ENCODE measurements at places on chromosomes 3 and 15. TPM values are rescaled to one million over a fixed set of nuclear protein-coding genes. Genes with fewer than 3 reads are reported as not detected.

DNA sequence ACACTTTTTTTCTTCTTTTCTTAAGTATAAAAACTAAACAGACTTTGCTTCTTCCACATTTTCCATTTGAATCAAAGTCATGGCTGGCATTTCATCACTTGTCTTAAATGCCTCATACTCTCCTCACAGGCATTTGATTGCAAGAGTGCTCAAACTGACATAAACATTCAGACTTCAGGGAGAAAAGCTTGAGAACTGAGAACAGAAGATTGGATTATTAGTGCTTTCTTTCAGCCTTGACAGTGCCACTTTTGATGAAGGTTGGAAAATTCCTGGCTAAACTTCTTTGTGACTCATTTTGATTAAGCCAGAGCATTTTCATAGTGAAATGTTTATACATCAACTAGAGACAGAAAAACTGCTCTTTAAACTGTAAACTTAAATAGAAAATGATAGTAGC, 544.4 kb downstream of the DIPK2A start:
- no peak for DNase-seq

Gene RASSF1
- total RNA-seq = 26.3 TPM

DNA sequence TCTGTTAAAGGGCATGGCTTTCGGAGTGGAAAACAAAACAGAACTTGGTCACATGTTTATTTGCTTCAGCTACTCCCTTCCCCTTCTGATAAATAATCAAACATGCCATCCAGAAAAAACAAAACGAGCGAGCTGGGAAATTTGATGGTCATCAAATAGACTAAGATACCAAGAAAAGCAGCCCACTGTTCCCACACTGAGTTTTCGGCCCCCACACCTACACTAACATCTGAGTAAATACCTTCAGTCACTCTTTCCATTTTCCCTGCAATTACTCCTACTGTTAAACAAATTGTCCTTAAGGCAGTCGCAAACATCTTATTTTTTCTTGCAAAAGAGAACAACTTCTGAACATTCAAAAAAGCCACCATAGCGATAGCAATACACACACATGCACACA, 454.6 kb downstream of the FOXP1 start:
- no peak for DNase-seq

- no peak for DNase-seq
These were observed 155.7 kb downstream of the SV2B start for GRCh38 chr15:91255670-91256192.

DNA sequence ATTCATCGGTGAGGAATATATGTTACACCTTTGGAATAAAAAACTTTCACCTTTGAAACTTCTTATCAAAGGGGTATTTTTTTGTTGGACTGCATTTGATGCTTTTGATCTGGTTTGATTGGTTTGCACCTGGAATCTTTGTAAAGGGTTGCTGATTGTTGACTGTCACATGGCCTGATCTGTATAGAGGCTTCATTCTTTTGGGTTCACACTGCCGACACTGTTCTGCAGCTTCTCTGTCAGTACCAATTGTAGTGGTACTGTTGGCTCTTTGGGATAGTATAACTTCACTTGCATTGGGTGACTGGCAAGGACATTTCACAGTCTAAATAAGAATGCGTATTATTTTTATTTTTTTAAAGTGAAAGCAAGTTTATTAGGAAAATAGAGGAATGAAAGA, 155.7 kb downstream of the DOCK3 start:
- no peak for DNase-seq

- peak; percentile 6 for DNase-seq
These were observed 87.2 kb downstream of the OPA1 start for GRCh38 chr3:193680220-193680619.

DNA sequence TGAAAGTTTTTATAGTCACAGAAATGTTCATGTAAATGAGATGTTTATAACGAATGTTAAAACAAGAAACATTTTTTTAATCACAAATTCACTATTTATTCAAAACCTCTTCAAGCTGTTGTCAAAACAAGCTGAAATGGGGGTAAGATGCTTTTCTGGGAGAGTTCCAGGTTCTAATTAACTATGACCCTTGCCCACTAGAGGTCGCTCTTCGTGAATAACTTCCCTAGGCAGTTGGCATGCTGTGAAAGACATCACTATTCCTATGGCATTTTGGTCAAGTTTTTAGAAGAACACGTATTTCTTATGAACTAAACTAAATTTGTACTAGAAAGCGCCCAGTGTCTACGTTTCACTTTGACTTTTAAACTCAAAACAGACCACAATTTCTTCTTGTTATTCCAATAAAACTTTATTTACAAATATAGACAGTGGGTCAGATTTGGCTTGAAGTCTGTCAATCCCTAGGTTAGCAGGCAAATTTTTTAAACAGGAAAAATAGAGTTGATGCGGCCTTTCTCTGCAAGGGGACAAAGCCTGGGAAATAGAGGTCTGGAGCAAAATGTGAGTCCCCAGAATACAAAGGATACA, 62.8 kb upstream of the CMTM8 start:
- DNase-seq = peak; percentile 68

Gene LRRC31
- not detected for total RNA-seq

DNA sequence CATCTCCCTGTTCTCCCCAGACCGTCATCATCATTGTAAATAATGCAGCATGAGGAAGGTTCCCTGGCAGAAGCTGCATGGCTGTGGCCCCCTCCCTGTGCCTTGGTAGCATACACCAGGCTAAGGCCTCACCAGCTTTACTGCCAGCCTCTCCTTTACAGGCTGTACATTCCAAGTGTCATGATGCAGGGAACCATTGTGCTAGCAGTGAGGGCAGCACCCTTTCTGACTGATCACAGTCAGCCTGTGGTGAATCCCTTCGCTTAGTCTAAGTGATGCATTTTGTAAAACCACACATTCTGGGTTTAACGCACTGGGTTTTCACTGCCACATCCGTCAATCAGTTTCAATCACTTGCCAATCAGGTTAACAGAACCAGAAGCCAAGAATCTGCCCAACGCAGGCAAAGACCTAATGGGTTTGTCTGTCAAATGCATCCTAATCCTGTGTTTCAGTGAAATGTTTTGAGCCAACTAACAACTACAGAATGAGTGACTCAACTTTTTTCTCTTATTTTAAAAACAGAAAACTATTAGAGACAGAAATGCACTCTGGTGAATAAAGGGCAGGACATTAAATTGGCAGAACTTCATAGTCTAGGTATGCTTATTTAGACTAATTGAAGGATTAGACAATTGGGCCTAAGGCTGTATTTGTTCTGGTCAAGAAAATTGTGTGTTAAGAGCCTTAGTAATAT, 225.9 kb upstream of the DPH6 start:
- DNase-seq = no peak

DNA sequence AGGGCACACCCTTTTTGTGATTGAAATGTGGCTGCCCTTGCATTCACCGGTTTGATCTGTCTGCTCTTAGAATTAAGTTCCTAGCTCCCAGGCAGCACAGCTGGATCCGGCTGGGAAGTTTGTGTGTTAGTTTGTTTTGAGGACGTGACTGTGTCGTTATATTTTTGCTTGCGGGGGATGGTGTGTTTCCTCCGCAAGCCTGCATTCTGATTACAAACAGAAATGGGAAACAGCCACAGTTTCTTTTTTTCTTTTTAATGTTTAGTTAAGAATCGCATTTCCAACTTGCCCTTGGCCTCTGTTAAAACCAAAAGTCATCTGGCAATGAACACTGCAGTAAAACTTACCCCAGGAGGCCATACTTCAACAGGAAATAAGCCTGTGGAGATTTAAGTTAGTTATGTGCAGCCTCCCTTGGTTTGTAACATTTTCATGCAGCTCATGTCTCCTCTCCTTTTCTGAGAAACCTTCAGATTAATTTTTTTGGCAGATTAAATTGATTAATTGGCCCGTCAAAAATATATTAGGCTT, 888 bp downstream of the TMOD3 start:
- peak; percentile 52 for DNase-seq

DNA sequence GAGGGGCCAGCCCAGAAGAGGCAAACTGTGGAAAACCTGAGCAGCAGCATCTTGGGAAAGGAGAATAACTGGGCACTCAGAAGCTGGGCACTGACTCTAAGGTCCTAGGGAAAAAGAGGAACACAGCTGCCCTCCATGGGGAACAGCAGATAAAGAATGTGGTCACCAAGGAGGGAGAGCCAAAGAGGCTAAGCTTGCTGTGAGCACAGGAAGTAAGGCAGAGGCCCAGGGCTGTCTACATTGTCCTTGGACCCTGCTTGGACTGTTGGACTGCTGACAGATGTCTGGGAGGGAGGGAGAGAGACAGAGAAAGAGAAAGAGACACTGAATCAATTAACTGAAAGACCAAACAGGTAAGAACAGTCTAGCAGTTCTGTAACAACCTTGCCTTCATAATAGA, 4.5 kb upstream of the MNS1 start:
- DNase-seq = no peak

GRCh38 chr15:38563723-38564519, 693 bp downstream of the RASGRP1 start:
- DNase-seq = peak; percentile 21

- DNase-seq = no peak
These were observed 33.7 kb upstream of the SPTBN5 start for GRCh38 chr15:41927536-41927935.

DNA sequence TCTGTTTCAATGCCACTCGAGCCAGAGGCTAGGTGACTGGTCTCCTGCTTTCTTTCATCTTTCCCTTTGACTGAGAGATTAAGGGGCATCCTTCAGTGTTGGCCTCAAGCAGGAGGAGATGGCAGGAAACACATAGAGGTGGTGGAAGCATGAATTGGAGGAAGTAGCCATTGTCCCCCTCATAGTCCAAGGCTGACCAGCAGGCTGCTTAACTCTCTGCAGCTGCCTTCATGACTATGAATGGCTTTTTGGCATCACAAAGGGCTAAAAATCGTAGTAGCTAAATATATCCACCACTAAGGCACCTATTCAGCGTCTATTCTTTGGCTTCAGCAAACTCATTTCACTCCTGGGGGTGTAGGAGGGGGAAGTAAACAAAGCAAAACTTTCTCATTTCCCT, 7.0 kb upstream of the FRMD4B start:
- DNase-seq = no peak

DNA sequence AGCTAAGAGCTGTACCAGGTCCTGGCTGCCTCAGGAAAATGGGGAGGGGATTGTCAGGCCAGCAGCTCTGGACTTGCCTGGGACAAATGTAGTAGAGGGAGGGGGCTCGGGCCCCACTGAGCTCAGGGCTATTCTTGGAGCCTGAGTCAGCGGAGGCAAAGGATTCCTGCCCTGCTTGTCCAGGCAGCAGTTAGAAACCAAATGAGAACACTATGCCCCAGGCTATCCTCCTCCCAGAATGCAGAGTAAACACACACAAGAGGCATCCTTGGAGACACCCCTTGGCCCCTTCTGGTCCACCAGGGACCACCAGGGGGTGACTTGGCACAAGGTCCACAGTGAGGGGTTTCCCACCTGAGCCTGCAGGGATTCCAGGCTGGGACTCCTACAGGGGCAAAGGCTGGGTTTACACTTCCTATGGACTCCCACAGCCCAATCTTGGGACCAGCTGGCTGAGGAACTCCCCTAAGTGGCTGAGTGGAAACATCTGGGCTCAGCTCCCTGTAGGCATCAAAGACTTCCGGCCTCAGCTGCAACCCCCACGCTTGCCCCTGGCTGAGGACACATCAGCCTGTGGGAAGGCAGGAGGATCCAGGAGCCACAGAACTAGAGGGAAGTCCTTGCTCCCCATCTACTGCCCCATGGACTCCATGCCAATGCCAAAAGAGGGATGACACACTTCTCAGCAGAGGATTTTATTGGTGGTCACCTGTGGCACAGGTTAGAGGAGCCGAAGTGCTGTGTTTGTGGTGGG, 3.4 kb upstream of the COL7A1 start:
- DNase-seq = peak; percentile 71

- no peak for DNase-seq
These were observed 291.0 kb downstream of the CLSTN2 start for GRCh38 chr3:140225996-140226395.

GRCh38 chr3:73136941-73137340, 75.5 kb downstream of the EBLN2 start:
- DNase-seq = peak; percentile 10

Gene LXN
- total RNA-seq = not detected

Gene RAB6B
- 0.32 TPM for total RNA-seq

GRCh38 chr3:172885704-172886103, 135.2 kb downstream of the ECT2 start:
- no peak for DNase-seq

- DNase-seq = no peak
These were observed 78.8 kb downstream of the PDCD6IP start for GRCh38 chr3:33877187-33877586.

GRCh38 chr3:124887932-124888298, 750 bp upstream of the ITGB5 start:
- DNase-seq = no peak

GRCh38 chr3:62669161-62669560, 206.1 kb downstream of the CADPS start:
- no peak for DNase-seq

Gene GP9
- total RNA-seq = not detected

DNA sequence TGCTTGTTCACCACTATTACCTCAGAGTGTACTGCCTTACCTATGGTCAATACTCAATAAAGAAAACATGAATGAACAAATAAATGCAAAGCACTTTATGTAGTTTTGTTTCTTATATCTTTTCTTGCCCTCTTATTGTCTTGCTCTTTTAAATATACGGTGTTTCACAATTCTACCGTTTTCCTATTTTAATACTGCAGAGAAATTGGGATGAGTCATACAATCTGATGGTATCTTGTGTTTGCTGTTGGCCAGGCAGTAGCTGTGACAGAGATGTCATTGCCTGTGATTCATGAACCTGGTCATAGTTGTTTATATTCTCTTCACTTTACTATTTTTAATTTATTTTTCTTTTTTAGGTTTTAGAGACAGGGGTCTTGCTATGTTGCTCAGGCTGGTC, 48.3 kb downstream of the SERP1 start:
- peak; percentile 61 for DNase-seq

Gene CAMKV
- 0.06 TPM for total RNA-seq

GRCh38 chr3:131701153-131701770, 198.5 kb upstream of the MRPL3 start:
- no peak for DNase-seq

DNA sequence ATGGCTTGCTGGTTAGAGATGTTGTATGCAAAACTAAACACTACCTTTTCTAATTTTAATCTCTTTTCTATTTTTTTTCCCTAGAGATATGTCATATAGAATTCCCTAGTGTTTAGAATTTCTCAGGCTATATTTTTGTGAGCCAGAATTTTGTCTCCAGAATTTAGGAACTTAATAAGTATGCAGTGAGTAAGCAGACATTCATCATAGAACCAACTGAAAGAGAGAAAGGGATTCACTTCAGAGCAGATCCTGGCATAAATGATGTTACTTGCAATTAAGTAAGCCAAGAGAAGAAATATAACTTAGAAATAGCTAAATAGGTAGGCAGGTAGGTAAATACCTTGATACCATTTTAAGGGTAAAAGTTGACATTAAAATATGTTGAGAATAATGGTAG, 288.9 kb downstream of the ZNF385D start:
- DNase-seq = no peak

Gene MITF
- total RNA-seq = 5.4 TPM

DNA sequence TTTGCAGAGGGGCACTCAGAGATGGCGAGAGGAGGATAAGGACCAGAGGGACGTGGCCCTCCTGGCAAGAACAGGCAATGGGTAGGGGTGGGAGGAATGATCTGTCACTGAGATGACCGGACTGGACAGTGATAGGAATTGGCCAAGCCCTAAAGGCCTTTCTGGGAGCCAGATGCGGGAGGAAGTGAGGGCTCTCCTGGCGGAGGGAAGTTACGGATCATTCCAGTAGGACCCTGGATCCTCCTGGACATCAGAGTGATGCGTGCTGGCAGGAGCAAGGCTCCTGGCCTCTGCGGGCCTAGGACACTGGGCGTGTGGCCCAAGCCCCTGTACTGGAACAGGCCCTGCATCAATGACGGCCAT, 23.4 kb downstream of the KIF7 start:
- no peak for DNase-seq

Measured in LHCN-M2 (cell line).